ENCODE measurements at places on chromosomes 6 and 20.

GRCh38 chr20:56060486-56060885 is 55.2 kb upstream of the CBLN4 start:
- no peak for DNase-seq

- DNase-seq, result no peak
Observed at GRCh38 chr6:107061125-107062020, 33.4 kb downstream of the MTRES1 start.

DNA sequence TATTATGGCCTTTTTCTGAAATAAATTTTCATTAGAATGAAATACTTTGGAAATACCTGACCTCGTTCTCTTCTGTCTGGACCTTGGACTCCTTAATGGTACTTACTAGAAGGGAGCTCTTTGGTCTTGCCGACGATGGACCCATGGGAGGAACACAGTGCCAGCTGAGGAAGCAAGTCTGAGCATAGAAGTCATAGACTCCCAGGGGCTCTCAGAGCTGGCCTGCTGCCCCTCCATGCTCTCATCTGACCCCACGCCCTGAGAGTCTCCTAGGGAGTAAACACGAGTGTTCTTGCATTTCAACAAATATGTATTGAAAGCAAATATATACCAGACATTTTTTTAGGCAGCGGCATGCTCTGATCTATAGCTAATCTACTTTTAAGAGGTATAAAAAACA is 87.8 kb downstream of the PLEKHG1 start:
- no peak for DNase-seq

GRCh38 chr6:24643920-24644319 is 2.1 kb downstream of the KIAA0319 start:
- no peak for DNase-seq

Data from stromal cell of bone marrow (primary cell).